Cortex of kidney (tissue), 1 donor: ENCODE measurements at places on chromosomes 1 and 21.

GRCh38 chr1:81410351-81410750 is 390.4 kb upstream of the ADGRL2 start:
- no peak for DNase-seq

GRCh38 chr1:201964261-201964660 is 9.0 kb downstream of the TIMM17A start:
- no peak for DNase-seq

DNA sequence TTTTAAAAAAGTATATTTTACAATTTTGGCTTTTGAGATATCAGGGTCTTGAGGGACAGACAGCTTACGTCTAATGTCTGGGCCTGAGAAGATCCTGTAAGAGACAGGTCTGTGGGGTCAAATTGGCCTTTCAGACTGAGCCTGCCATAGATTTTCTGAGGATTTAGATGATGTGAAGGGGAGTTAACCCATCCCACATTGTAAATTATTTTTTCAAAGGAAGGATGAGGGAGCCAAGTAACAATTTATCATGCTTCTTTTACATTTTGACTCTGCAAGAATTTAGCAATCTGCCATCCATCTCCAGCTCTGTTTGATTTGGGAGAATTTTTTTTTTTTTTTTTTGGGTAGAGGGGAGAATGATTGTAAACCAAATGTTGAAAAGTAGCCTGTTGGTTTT is 160.9 kb downstream of the ROR1 start:
- no peak for DNase-seq

DNA sequence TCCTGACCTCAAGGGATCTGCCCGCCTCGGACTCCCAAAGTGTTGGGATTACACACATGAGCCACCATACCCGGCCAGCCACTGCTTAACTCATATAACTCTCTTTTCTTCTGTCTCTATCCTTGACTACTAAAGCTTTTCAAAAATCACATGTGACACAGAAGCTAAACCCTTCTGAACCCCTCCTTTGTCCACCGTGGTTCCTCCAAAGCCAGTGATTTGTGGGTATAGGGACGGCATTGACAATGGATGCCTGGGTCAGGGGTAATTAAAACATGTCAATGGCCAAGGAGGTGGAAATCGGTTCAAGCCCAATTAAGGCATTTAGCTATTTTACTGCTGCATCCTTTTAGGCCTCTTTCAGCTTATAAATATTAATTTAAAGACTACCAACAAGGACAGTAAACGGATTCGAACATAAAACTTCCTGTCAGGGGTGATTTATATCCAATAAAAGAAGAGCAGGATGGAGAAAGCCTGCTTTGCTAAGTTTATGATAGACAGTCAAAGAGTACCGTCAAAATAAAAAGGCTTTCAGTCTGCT is 242.3 kb downstream of the GPATCH2 start:
- DNase-seq, result no peak

DNA sequence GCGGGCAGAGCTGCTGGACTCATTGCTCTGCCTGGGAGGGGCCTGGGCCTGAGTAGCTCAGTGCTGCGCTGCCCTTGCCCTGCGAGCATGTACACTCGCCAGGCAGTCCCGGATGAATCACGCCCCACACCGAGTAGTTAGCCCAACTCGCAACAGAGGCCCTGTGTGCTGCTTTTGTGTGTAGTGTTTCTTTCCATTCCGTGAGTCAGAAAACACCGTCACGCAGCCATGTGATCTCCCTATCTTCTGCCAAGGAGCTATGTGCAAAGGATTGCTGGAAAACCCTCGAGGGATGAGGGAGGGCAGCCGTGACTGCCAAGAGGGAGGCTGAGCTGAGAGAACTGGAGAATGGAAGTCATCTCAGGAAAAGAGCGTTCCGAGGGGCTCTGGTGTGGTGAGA is 37.3 kb downstream of the NENF start:
- DNase-seq, result no peak

- no peak for DNase-seq
Measured at GRCh38 chr1:59391212-59392179, 94.6 kb downstream of the FGGY start.

DNA sequence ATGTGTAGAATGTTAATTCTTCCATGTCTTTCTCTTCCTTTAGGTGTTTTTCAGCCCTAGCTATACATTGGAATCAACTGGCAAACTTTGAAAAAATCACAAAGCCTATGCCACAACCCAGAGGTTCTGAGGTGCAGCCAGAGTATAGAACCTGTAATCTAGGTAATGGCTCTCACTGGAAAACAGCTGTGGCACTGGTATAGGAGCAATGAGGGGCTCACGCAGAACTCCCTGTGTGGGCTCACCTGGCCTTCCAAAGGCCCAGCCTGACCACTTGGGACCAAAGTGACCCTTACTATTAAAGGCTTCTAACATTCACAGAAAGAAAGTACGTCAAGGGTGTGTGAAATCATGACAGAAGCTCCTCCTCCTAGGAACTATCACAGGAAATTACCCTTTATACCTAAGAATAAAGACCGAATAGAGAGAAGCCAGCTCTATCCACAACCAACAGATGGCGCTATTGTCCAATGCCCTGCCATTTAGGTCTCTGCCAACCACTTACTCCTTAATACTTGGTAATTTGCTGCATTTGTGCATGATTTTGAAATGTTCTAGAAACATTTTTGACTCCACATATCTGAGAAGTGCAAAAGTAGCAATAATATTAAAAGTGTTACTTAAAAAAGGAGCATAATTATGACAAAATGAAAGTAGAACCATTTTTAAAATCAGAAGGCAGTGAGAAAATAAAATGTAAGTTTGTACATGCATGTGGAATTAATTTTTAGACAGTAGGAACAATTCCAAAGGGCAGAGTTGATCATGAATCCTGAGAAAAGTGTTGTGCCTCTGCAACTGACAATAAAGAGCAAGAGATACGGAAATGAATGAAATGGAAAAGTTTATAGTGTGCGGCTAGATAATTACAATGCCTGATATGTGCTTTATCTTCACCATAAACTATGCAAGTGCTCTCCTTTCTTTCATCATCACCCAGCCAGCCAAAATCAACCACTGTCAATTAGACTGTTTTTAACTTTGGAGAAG is 93.1 kb upstream of the HAO2 start:
- no peak for DNase-seq

DNA sequence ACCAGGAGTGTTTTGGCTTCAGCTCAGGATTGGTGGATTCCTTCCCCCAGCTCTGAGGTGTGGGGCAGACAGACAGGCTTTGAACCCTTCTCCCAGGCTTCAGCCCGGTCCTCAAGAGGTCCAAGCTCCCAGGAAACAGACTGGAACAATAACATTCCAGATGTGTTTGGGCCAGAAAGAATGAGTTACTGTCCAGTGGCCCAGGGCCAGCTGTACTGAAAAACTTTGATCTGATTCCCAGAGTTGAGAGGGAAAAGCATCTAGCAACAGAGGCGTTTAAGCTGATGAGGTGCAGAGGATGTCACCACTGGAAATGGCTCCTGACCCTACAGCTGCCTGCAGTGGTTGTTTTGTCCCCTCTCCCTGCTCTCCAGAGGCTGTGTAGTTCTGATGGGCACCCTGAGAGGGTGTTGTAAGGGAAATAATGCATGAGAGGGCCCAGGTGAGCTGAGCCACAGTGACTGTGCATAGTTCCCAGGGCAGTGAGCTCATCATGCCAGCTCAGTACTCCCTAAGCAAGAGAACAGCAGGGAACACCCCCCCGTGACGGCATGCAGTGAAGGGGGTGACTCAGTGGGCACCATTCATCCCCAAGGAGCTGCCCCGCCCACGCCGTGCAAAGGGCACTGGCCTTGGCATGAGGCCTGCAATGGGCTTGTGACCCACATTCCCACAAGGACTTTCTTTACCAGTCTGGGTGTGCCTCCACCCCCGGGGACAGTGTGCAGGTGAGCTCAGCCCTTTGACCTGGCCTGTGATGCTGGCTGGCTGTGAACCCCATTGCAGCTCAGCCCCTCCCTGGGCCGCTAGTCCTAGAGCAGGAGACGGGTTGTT is 13.8 kb upstream of the SFN start:
- no peak for DNase-seq

DNA sequence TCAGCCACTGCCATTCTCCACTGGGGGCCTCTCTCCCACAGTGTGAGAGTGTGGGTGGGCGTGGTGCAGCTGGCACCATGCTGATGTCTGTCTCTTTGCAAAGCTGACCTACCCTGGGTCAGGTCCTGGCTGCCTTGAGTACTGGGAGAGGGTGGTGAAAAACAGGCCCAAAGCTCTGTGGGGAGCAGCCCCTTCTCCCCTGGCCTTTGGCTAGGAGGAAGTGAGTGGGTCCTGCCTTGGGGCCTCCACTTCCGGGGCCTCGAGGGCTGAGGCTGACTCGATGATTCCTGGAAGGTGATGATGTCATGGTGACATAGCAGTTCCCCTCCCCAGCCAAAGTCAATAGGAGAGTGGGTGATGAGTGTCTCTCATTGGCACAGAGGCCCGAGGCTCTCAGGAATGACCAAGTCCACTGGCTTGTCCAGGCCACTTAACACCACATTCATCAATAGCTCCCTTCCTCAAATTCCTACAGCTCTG is 53.0 kb downstream of the IER5 start:
- no peak for DNase-seq

DNA sequence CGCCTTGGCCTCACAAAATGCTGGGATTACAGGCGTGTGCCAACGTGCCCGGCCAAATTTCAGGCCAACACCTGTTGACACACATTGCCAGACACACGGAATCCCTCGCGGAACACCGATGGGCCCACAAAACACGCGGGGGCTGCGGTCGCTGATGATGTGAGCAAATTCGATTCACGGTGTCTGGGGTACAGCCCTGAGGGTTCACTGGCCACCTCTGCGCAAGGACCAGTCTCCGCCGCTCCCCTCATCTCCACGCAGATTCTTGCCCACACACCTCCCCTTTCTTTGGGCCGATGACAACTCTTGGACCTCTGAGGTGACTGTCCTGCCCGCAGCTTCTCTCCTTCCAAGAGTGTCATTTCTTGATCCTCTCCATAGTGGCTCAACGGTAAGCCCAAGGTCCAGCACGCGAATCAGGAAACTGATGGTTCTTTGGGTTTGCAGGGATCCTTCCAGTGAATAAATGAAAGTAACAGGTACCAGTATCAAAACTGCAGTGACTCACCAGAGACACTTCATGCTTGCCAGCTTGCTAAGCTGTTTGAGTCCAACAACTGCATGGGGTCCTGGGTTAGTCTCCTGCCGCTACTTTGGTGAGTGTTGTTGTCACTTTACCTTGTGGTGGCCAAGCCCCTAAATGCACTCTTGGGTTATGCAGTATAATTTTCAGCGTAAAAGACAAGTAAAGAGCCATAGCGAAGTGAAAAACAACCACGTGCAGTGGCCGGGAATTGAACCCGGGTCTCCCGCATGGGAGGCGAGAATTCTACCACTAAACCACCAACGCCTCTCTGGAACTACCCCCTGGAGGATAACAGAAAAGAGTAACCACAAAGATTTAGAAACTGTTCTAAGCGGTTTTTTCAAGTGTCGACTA is 11.0 kb upstream of the RNU1-3 start:
- no peak for DNase-seq

DNA sequence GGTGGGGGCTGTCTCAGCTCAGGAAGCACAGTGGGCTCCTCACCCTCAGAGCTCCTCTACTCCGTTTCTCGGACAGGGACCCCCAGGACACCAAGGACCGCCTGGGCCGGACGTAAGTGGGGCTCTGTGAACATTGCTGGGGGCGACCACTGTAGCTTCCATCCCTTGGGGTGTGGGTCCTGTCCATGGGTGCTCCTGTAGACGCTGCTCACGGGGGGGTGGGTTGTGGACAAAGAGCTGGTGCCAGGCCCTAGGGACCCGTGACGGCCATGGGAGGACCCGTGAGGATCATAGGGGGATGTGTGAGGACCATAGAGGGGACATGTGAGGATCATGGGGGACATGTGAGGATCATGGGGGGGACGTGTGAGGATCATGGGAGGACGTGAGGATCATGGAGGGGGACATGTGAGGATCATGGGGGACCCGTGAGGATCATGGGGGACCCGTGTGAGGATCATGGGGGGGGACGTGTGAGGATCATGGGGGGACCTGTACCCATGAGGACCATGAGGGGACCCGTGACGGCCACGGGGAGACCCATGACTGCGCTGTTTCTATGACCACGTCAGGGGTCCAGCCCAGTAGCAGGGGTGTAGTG is 18.1 kb downstream of the COL6A1 start:
- DNase-seq, result no peak

DNA sequence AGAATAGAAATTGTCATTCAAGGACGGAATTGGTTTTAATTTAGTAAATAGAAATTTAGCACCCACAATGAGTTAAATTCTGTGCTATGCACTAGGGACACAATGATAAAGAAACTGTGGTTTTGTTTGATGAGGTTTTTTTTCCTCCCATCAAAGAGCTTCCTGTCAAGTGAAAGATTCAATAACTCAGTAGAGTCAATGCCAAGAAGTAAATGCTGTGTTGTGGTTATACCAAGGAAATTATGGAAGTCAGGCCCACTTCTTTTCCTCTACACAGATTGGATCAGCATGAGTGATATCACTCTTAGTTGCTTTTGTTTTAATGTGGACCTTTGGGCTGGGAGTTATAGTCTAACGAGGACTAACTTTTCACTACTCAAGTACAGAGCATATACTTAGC is 1269.6 kb upstream of the ADGRL2 start:
- DNase-seq, result no peak

DNA sequence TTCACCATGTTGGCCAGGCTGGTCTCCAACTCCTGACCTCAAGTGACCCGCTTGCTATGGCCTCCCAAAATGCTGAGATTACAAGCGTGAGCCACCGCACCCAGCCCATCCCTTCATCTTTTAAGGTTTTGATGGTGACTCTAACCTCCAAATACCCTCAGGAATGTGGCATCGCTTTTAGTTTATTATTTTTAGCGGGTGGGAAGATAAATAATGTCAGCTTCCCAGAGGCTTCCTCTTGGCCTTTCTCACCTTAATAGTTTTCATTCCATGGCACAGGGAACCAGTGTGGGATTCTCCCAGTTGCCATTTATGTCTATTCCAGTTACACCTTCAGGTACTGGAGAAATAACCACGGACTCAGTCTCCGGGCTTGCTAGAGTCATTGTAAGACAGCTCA is 92.1 kb upstream of the LRRN2 start:
- DNase-seq, result no peak

GRCh38 chr1:19682257-19682656 is 17.6 kb downstream of the HTR6 start:
- DNase-seq, result no peak
